Activated CD4-positive, alpha-beta T cell treated with anti-CD3 and anti-CD28 coated beads for 48 hours (primary cell): ENCODE measurements at places on chromosomes 2 and 18.
A peak's percentile ranks its signal among the peaks of the same experiment; 100 is the strongest.

- no peak for DNase-seq
Observed at GRCh38 chr2:55357927-55358326, 61.7 kb downstream of the CCDC88A start.

GRCh38 chr18:5444269-5444668 is 99.5 kb downstream of the EPB41L3 start:
- DNase-seq: no peak

DNA sequence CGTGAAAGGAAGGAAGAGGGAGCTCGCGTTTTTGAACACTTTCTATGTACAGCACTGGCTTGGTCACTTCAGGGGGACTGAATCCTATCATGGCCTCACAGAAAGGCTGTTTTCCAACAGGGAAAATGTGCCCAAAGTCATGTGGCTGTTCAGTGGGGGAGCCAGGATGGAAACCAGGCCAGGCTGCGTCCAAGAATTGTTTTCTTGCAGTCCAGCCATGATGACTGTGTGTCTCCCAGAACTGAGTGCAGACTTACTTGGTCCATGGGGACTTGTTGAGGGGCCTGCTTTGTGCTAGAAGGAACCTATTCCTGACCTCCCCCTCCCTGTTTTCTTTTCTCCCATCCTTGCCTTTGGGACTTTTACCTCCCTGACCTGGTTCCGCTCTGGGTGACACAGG is 46.9 kb downstream of the EMILIN2 start:
- no peak for DNase-seq

DNA sequence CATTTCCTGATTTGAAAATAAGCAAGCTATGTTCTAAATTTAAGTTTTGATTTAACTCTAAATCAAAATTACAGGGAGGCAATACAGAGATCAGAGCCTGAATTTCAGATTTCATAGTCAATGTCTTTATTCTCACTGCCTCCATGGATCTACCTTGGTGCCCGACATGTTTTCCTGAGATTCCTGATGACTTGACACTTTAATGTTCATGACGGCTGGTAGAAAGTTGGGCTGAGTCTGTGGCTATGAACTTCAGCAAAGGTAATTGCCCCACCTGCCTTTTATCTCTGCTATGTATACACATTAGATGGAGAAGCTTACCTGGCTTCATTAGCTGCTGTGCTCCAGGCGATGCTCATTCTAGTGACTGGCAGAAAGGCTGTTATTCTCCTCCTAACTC is 1390.5 kb upstream of the CELF4 start:
- DNase-seq: no peak

GRCh38 chr2:145939949-145940348 is 1420.0 kb upstream of the ZEB2 start:
- DNase-seq: no peak

DNA sequence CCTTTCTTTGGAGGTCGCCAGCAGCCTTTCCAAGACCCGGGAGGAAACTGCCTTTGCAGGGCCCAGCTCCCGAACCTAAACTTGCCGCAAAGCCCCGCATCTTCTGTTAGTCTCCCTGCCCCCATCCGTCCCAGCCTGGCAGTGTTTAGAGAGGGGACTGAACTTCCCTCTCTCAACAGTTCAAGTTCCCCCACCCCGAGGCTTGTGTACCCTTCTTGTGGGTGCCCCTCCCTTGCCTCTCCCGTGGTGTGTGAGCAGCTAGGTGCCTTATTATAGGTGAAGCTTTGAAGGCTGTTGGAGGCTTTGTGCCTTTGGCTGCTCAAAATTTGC is 1.4 kb downstream of the LBH start:
- peak; percentile 45 for DNase-seq

GRCh38 chr2:126932529-126932928 is 33.8 kb downstream of the TEX51 start:
- DNase-seq: no peak

DNA sequence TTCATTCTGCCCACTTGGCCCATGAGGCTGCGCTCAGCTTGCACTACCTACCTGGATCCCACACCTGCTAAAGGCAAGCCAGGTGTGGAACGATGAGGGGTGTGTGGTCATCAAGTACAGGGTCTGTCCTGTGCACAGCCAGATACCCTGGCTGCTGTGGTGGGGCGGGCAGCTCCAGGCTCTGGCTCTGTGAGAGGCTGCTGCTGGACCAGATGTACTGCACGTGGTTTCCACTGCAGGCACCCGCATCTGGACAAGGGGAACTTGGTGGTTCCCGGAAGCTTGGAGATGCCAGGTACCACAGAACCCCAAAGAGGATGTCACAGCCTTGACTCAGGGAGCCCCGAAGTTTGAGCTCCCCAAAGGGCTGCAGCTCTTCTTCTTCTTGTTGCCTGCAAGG is 68.1 kb upstream of the ZNF804A start:
- DNase-seq: no peak

DNA sequence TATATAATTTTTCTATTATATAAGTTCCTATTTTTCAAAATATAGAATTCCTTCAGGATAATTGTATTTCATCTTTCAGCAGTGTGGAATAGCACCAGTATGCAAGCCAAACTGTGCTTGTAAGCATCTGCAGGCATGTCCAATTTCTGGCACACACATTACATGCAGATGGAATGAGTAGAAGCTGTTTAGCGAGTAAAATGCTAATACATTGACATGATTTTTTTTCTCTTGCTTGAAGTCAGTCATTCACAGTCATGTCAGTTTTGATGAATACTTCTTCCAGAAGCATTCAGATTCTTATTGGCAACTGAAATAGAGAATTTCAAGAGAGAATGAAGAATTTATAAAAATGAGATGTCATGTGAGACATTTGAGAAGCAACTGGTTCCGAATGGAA is 109.4 kb downstream of the CERS6 start:
- no peak for DNase-seq

DNA sequence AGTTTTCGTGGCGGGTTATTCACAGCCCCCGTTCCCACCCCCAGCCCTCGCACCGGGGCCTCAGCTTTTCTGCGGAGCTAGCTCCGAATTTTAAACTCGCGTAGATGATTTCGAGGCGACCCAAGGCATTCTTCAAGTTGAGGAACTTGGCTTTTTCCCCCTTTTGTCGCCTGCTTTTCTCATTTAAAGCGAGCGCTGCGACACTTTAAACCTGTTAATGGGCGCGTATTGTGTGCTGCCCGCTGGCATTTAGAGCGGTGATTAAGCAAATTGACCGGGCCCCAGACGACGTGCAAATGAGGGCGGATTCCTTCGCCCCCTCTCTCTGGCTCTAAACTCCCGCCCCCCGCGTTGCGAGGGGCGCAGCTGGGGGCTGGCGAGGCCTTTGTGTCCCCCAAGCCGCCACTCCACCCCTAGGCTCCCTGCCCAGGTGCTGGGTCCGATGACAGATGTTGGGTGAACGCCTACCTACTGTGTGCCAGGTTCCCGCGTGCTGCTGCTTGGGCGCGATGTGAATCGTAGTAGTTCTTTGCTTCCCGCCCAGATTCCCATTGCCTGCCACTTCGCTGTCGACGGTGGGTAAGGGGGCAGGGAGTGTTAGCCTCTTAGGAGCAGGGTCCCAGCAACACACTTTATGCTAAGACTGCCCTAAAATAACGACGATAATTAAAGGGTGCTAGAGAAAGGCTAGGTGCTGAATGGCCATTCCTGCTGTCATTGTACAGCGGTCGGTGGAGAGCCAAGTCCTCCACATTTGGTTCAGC is 1.9 kb downstream of the TCF7L1 start:
- DNase-seq: no peak

GRCh38 chr2:225600444-225600843 is 200.9 kb downstream of the NYAP2 start:
- no peak for DNase-seq

DNA sequence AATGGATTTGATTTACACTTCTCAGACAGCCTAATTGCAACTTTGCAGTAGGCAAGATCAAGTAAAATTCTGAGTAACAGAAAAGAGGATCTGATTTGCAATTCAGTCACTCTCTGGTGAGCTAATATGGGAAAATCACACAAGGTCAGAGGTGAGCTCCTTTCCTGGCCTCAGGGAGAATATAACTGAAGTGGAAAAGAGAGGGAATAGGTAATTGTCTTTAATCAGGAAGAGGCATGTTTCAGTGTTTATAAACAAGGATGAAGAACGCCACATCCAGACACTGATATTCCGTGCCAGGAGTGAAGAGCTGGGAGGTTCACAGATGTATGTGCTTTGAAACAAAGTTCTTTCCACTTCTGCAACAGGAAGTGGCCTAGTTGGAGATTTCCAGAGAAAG is 127.1 kb downstream of the ETAA1 start:
- no peak for DNase-seq

DNA sequence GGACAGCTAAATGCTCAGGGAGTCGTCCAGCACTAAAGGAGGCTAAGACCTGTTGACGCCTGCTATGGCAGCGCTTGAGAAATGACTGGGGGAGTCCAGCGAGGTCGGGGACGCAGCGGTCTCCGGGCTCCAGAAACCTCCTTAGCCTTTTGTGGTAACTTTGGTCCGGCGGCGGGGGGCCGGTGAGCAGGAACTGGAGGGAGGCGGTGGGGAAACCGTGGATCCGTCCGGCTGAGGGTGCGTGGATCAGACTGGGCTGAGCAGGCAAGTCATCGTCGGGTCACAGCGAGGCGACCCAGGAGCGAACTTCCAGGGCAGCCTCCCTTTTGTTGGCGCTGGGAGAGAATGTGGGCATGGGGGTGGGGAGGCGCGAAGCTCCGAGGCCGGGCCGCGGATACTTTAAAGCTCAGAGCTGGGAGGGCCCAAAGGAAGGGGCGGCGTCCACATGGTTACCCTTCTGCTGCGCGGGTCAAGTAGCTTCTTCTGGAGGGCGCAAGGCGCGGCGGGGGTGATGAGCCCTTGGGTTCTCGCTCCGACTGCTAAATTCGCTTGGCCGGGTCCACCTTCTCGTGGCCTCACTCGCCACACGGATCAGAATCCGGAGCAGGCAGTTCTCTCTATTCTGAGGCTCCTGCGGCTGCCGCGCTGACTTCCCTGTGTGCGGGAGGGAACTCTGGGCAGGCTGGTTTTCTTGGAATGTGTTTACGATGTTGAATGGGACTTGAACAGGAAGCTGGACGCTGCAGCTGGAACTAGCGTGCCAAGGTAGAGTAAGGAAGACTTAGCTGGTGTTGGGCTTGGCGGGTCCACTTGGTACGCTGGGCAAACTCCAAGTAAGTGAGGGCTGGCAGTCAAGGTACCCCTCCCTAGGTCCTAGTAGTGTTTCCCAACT is 920 bp downstream of the GULP1 start:
- DNase-seq: peak; percentile 4

DNA sequence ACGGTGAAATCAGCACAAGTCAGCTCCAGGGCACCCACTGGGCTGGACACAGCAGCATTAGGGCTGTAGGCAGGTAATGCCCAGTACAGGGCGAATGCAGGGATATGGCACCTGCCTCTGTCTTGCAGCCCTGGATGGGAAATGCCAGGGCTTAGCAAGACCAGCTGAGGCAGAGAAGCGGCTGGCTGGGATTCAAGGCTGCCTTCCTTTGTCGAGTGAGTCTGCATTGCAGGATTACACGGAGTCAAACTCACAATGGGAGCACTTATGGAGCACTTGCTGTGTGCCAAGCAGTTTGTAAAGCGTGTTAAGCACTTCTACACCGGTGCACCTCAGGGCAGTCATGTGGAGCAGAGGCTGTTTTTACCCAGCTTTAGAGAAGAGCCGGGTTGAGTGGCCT is 87.3 kb upstream of the HDAC4 start:
- DNase-seq: no peak

GRCh38 chr2:103616891-103617290 is 855.1 kb downstream of the TMEM182 start:
- DNase-seq: no peak

GRCh38 chr2:105732101-105732500 is 12.6 kb upstream of the NCK2 start:
- no peak for DNase-seq

- no peak for DNase-seq
Observed at GRCh38 chr18:26614374-26614773, 66.0 kb upstream of the KCTD1 start.

DNA sequence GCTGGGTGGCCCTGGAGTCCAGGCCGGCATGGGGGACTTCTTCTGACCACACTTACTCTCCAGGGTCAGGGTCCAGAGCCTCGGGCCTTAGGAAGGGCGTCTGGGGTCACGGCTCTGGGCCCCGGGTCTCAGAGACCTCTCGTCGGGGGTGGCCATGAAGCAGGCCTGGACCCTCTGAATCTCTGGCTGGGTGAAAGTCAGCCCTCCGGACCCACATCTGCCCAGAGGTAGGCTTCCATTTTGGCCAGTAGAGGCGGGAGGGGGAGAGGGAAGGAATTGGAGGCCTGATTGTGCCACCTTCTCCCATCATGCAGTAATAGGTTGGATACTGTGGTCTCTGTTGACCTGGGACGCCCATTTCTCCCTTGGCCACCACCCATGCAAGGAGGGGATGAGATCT is 125.3 kb upstream of the GPC1 start:
- no peak for DNase-seq

DNA sequence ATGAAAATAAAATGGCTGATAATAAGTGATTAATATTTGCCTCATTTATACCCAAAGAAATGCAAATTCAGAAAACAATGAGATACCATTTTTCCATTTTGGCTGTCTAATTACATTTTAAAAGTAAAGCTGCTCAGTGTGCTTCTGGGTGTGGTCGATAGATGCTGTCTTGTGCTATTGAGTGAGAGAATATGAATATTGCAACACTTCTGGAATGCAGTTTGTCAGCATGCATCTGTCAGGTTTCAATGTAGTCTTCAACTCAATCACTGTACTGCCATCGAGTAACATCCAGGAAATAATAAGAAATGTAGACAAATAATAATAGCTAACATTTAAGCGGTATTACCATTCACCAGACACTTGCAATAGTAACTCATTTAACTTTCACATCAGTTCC is 3.9 kb downstream of the IL18R1 start:
- no peak for DNase-seq

- no peak for DNase-seq
Observed at GRCh38 chr2:130831356-130831755, 5.4 kb upstream of the ARHGEF4 start.

GRCh38 chr18:35479911-35480586 is 17.7 kb downstream of the INO80C start:
- no peak for DNase-seq

DNA sequence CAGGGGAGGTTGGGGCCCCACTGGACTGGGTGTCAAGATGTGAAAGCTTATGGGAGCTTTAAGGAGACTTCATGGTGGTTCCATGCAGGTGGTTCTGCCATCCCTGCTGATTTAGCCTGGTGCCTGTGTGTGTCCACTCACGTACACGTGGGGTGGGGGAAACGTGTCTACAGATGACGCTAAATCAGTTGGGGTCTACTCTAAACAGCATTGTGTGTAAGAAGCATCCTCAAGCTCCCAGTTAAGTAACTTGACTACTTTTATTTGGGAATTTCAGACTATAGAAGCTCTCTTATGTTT is 47.1 kb downstream of the BCL2L11 start:
- DNase-seq: no peak

- no peak for DNase-seq
Observed at GRCh38 chr2:108417254-108417653, 31.8 kb upstream of the GCC2 start.

DNA sequence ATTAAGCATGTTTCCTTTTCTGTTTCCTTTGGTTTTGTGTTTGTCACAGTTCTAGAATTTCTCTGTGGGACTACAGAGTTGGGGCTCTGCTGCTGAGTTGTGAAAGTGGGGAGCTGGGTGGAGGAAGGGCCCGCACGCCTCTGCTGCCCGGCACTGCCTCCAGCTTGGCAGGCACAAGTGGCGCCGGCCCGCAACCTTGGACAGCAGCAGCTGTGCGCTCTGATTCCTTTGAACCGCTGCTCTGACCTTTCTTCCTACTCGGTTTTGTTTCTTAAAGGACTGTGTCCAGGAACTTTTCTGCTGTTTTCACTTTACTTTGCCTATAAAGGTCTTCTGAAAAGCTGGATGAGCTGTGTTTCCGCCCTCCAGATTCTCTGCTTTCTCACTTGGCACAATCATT is 137.6 kb upstream of the ALPP start:
- no peak for DNase-seq

GRCh38 chr2:78465707-78466106 is 559.8 kb upstream of the REG3G start:
- no peak for DNase-seq
